AG10803 (cell line): ENCODE measurements at places on chromosomes 6 and 20.

DNA sequence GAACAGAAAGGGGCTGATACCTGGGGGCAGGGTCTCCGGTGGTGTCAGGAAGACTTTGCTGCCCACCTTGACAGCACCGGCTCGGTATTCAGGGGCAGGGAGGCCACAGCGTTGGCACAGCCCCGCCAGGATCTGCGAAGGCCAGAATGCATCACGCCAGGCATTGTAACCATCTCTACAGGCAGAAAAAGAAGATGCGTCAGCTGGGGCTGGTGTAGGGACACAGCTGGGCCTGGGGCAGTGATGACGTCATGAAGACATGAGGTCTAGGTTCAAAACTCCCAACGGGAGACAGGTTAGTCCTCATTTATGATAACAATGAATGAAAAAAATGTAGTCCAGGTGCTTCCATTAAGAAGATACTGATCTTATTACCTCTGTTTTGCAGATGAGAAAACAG lies 22.0 kb downstream of the ERGIC3 start:
- no peak for DNase-seq

- DNase-seq, result peak; percentile 79
Measured at GRCh38 chr20:31570735-31571617, 34.1 kb upstream of the ID1 start.

DNA sequence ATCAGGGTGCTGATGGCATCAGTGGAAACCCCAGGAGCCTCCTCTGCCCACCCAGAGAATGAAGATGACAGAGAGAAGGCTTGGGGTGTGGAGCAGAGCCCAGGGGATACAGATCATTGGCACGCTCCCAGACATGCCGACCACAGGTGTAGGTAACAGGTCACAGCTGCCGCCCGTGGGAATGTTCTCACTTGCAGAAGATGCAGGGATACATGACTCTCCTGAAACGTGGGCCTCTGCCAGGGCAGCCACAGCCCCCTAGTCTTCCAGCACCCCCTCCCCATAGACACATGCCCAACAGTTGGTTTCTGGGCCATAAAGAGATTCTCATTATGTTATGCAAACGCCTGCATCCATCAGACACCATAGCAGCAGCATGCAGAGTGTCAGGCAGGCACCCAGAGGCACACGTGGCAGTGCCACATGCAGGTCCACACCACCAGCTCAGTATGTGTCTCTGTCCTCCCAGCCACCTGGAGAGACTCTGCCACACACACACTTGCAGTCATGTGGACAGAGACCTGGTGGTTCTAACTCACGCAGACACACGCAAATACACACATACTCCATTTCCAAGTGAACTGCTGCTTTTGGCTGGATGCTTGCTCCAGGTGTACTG lies 45.5 kb downstream of the LRFN2 start:
- no peak for DNase-seq

GRCh38 chr6:128079021-128079420 lies 178.2 kb upstream of the THEMIS start:
- DNase-seq, result peak; percentile 6

DNA sequence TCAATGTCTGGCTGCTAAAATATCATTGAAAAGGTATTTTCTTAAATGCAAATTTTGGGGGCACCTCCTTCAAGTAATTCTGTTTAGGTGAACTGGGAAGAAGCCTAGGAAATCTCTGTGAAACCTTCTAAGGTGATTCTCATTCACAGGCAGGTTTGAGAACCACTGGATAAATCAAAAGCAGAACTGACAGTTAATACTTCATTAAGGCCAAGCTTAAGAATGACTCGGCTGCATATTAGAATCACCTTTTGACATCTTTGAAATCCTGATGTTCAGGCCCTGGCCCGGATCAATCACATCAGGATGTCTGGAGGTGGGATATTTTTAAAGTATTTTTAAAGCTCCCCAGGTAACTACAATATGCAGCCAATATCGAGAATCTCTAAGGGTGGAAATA lies 50.6 kb downstream of the FKBP1C start:
- DNase-seq, result no peak

- peak; percentile 96 for DNase-seq
Measured at GRCh38 chr6:148530394-148530953, 187.8 kb downstream of the SASH1 start.

GRCh38 chr6:31402324-31403282 lies 792 bp upstream of the MICA start:
- no peak for DNase-seq

GRCh38 chr6:130409418-130410100 lies 43.7 kb downstream of the TMEM200A start:
- peak; percentile 49 for DNase-seq

- no peak for DNase-seq
Measured at GRCh38 chr20:53918949-53919361, 151.4 kb downstream of the BCAS1 start.

- DNase-seq, result no peak
Measured at GRCh38 chr6:44327096-44327495, 13.9 kb upstream of the AARS2 start.

- no peak for DNase-seq
Measured at GRCh38 chr20:17295151-17295726, 68.4 kb downstream of the PCSK2 start.

DNA sequence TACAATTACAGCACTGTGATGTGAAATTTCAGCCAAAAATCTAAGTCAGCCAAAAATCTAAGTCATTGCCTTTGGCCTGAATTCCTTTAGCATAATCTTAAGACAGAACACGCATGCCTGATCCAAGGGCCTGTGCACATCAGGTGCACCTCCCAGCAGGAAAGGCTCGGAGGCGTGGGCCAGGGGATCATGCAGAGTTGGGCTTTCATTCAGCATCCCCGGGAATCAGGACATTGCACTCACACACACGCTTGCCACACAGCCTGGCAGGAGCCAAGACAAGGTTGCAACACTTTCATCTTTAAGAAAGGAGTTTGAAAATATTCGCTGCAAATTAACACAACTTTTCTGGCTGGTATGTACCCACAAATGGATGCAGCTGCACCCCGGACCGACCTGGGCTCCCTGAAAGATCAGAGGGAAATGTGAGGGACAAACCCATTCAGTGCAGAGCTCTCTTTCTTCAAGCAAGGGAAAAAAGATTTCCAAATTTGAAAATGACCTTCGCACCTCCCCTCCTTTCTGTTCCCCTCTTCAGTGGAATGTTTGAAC lies 48.8 kb downstream of the ERMARD start:
- DNase-seq, result peak; percentile 11

DNA sequence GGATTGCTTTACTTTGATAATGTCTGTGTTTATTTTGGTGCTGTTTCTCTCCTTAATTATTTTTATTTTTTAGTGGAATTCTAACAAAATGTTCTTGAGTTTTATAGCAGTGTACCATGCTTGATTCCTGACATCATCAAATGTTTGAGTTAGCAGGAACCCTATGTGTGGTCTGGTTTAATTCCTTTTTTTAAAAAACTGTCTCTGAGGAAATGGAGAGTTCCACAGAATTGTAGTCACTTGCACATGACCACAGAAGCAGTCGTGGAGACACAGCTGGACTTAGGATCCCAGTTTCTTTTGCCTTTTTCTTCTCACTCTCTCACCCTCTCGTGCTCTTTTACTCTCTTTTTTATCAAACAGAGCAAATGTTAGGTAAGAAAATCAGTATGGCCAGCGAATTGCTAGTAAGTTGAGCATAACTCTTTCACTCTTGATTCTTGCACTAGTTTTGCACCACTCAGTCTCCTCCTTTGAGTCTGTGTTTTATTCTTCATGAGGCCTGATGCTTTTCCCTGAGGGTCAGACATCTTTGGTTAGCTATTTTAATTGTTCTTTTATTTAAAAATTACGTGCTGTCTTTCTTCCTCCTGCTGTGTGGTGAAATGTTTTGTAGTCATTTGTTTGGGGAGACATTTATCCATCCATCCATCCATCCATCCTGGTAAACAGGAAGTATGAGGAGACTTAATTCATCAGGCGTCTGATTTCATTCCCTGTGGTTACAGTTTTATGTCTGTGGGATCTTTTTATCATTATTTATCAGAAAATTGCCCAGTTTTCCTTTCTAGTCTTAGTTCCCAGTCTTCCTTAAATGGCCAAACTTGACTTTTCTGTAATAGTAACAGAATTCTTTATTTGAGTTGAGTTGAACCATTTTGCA lies 83.0 kb downstream of the SCAF8 start:
- peak; percentile 65 for DNase-seq

DNA sequence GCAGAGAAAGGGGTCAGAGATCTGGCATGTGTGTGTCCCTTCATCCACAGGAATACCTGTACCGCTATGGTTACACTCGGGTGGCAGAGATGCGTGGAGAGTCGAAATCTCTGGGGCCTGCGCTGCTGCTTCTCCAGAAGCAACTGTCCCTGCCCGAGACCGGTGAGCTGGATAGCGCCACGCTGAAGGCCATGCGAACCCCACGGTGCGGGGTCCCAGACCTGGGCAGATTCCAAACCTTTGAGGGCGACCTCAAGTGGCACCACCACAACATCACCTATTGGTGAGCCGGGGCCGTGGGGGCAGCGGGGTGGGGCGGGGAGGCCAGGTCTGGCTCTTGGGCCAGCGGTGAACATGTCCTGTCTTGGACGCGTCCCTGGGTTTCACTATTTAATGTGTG lies 1.1 kb downstream of the MMP9 start:
- DNase-seq, result no peak

- no peak for DNase-seq
Measured at GRCh38 chr6:166266336-166266735, 41.9 kb downstream of the PRR18 start.

DNA sequence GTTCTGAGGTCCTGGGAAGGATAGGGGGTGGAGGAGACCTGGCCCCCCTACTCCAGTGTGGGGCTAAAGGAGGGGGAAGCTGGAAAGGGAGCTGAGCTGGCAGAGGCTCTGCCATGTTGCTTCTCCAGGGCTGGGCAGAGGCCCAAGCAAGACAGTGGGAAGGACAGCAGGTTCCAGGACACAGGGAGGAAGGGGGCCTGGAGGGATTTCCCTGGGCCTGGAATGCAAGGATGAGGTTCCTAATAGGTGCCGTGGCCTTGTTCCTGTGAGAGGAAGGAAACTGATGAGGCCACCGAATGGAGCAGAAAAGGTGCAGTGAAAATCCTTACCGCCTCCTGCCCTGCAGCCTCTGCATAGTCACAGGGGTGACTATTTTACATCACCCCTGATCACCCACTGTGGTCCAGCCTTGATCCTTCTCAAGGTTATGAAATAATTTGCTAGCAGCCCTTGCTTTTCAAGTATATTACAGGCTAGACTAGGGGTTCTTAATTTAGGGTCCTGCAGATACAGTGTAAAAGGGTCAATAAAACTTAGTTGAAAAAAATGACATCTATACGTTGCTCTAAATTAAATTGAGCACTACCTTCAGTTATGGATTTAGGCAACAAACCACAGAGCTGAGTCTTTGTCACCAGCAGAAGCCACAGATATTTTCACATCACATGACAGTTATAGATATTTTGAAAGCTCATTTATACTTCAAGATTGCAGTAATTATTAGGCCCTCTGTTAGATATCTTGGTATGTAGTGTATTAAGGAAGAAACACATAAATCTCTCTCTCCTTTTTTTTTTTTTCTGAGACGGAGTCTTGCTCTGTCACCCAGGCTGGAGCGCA lies 45.7 kb upstream of the RNF24 start:
- DNase-seq, result no peak

DNA sequence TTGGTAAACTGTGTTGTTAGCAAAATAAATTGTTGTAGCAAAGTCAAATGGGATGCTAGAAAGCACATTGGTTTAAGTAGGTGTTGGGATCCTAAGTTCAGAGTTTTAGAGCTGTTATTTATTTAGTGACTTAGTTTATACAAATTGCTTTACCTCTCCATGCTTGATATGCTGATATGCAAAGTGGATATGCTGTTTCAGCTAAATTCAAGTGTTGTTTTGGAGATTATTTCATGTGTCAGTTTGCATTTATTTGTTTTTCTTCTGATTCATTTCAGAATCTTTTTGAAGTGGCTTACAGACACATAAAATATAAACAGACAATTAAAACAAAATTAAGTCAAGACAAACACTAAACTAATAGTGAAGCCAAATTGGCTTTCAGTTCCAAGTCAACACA lies 203.5 kb downstream of the ADGRB3 start:
- no peak for DNase-seq

GRCh38 chr6:163970846-163971564 lies 556.5 kb downstream of the QKI start:
- no peak for DNase-seq

DNA sequence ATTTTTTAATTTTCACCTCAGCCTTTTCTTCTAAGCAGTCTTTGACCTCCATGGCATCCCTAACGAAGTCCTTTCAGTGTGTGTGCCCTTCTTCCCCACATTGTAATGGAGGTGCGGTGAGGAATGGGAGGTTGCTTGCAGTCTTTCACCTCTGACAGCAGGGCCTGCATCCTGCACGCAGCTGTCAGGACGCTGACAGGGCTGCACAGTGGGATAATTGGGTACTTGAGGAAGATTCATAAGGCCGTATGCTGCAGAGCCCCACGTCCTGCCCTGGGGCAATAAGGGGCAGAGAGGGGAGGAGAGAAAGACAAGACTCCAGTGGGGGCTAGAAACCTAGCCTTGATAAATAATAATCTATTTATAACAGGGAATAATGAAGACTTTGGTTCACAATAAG lies 184.7 kb downstream of the SAMD5 start:
- DNase-seq, result no peak

DNA sequence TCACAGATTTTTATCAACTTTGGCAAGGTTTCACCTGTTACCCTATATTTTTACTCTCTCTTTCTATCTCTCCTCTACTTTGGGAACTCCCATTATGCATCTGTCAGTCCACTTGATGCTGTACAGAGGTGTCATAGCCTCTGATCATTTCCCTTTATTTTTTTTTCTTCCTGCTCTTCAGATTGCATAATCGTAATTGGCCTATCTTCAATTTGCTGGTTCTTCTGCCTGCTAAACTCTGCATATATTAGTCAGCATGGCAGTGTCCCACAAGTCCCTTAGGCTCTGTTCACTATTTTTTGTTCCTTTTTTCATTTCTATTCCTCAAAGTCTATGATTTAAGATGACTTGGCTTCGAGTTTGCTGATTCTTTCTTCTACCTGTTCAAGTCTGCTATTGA lies 44.7 kb upstream of the MICB start:
- DNase-seq, result peak; percentile 26

GRCh38 chr6:96923871-96924493 lies 546 bp upstream of the KLHL32 start:
- DNase-seq, result no peak

DNA sequence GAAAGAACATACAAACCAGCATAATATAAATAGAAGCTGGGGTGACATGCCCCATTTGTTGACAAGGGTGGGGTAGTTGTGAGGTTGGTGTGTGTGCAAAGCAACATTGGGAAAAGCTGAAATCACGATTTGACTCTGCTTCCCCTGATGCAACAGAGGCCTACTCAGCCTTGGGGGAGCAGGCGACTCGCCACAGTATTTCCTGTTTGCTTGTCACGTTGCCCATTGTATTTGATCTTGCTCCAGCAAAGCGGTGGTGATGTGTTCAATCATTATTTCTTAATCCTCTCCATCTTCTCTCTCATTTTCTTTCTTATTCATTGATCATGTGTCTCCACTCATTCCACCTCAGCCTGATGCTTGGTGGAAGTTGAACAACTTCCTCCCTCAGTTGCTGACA lies 165.8 kb upstream of the CITED2 start:
- DNase-seq, result peak; percentile 93

DNA sequence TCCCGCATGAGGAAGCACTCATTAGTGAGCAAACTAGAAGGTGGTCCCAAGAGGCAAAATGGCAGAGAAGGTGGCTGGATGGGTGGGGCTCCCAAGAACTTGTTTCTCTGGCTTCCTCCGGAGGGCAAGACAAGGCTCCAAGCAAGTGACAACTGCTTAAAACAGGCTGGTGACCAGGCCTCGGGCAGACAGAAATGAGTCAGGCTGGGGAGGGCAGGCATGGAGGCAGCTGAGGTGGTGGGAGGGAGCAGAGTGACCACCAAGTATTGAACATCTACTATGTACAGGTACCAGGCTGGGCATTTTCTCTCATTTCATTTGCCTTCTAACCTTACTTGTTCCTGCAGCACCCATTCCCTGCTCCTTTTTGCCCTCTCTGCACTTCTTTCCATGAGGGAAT lies 33.4 kb downstream of the TNXB start:
- no peak for DNase-seq
